Stimulated activated CD4-positive, alpha-beta T cell treated with anti-CD3 and anti-CD28 coated beads, TNF-alpha, amount 100 ng/mL, for 4 hours (primary cell): ENCODE measurements at places on chromosomes 2 and 18.

DNA sequence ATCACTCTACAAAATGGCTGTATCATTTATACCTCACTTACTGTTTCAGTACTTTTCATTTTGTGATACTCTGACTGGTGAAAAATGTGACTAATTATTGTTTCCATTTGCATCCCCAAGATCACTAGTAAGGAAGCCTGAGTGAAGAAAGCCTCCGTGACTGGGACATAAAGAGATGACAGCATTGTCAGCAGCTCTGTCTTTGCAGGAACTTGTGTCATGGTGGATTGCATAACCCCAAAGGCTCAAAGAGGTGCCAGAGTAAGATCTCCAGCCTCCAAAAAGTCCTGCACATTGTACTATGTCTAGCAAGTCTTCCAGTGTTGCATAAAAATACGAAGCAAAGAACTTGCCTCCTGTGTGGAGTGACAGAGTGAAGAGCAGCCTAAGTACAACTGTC, 187.5 kb upstream of the CRIM1 start:
- DNase-seq = no peak

GRCh38 chr2:5373200-5373599, 319.0 kb upstream of the SOX11 start:
- DNase-seq = no peak

GRCh38 chr2:44549099-44549471, 187.3 kb downstream of the CAMKMT start:
- no peak for DNase-seq

DNA sequence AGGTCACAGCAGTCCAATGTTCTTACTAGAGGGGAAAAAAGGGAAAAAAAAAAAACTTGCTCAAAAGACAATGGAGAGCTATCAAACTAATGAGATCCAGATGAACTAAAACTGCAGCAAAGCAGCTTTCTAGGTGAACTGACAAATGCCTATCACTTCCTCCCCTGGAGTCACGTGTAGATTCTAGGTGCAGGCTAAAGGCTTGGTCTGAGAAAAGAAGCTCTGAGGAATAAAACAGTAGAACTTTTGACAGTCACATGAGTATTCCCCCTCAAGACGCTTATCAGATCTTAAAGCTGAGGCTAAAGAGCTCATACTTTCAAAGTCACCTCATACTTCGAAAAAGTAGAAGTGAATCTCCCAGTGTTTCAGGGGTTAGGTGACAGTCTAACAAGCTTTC, 42.3 kb downstream of the SMAD2 start:
- DNase-seq = no peak

GRCh38 chr2:224968051-224968450, 74.2 kb downstream of the DOCK10 start:
- no peak for DNase-seq

- DNase-seq = no peak
Measured at GRCh38 chr2:109407276-109408042, 206.3 kb downstream of the SEPTIN10 start.

DNA sequence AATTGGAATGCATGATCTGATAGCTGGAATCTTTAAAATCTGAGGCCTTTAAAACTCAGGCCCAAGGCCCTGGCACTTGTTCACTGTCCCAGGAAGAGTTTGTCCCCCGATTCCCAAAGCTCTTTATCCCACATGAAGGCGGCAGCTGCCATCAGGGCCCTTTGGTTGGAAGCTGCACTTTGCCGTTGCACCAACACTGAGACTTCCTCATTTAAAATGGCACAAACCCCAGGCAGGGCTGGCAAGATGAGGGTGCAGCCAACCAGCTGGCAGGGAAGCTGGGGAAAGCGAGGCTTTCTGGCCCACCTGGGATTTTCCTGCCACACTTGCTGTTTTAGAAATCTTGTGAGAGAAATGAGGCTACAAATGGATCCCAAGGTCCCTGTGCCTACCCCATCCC, 6.3 kb downstream of the FLACC1 start:
- no peak for DNase-seq

DNA sequence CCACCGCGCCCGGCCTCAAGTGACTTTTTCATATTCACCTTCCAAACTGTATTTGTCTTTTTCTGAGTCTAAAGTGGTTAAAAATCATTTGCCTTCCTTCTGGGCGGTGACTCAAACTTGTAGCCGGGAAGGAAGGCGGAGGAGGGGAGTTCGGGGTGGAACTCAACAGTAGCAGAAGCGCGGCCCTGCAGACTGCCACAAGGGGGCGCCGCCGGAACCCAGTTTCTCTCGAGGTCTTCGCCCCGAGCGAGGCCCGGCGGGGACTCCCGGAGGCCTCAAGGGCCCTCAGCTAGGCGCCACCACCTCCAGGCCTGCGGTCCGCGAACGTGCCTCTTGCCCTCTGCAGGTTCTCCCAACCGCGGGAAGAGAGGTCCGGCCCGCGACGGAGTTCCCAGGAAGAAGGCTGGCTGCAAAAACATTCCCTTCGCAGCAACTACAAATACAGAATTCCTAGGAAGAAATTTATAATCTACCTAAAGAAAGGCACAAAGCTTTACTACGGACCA, 16.8 kb upstream of the ITM2C start:
- peak; percentile 84 for DNase-seq

- no peak for DNase-seq
Measured at GRCh38 chr2:54940723-54941122, 109.5 kb downstream of the RTN4 start.

GRCh38 chr2:65504814-65505697, 72.7 kb upstream of the SPRED2 start:
- DNase-seq = no peak

GRCh38 chr2:170743530-170744239, 26.5 kb upstream of the ERICH2 start:
- DNase-seq = no peak

GRCh38 chr2:151025816-151026215, 235.8 kb downstream of the RBM43 start:
- no peak for DNase-seq

- DNase-seq = no peak
Measured at GRCh38 chr2:145759228-145759915, 1239.5 kb upstream of the ZEB2 start.

DNA sequence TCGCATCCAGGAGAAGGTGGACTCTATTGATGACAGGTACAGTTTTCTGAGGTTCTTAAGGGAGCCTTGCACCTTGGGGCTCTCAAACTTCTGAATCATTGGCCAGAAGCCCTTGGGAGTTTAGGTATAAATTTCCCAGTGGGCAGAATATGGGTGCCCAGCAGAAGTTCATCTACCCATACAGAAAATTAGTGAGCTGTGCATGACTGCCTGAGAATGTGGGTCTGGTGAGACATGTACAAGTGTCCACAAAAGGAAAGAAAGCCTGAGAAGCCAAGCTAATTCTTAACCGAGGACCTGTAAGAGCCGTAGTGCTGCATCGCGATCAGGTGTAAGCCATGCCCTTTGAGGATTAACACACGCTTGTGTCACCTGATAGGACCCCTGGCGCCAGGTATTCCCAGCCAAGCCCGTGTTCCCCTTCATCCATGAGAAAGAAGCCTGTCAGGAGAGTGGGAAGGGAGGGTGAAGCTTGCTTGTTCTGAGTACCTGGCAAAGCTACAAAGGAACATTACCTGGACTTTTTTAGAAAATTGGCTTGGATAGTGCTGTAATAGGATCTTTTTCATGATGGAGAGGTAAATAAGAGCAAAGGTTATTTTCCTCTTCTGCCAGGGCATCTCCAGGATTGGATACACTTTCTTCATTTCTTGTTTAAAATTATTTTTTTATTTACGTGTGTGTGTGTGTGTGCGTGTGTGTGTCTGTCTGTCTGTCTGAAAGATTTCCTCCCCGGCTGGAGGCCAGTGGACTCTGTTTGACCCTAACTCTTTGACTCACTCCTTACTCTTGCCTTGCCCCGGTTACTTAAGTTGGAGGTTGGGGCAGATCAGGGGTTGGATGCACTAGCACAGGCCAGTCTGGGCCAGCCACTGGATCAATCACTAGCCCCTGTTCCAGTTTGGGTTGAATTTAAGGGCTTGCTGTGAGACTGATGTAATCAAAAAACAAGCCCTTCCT, 90.4 kb upstream of the EML6 start:
- DNase-seq = no peak

GRCh38 chr2:120552800-120553481, 182.7 kb upstream of the GLI2 start:
- no peak for DNase-seq

DNA sequence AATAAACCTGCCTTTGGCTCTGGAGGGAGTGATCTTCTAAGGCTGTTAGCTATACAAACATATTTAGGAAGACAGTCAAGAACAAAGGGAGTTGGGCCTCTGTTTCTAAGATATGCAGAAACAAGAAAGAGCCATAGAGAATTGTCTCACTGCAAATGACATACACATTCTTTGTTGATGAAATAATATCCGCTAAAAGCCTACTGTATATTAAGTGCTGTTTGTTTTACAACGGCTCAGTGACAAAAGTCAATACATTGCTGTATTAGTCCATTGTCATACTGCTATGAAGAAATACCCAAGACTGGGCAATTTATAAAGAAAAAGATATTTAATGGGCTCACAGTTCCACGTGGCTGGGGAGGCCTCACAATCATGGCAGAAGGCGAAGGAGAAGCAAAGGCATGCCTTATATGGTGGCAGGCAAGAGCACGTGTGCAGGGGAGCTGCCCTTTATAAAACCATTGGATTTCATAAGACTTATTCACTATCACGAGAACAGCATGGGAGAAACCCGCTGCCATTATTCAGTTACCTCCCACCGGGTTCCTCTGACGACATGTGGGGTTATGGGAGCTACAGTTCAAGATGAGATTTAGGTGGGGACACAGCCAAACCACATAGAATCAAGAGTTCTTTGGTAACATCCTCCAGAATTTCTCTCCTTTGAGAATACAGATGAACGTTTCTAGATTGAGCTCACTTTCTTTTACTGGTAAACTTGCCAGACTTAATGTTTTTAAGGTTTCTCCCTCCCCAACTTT, 157.8 kb downstream of the PIK3C3 start:
- no peak for DNase-seq

GRCh38 chr2:217293046-217293445, 433.2 kb upstream of the TNP1 start:
- DNase-seq = no peak

GRCh38 chr2:45890819-45891218, 239.3 kb downstream of the PRKCE start:
- no peak for DNase-seq

DNA sequence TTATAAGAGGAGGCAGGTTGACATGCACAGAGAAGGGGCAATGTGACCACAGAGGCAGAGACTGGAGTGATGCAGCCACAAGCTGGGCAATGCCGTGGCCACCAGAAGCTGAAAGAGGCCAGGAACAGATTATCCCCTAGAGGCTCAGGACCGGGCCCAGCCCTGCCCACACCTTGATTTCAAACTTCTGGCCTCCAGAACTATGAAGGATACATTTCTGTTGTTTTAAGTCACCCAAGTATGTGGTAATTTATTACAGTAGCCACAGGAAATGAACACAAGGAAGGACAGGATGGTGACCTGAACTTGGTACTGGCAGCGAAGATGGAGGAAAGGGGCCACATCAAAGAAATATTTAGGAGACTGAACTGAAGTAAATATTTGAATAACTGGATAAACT, 66.8 kb upstream of the RIOK3 start:
- DNase-seq = no peak

DNA sequence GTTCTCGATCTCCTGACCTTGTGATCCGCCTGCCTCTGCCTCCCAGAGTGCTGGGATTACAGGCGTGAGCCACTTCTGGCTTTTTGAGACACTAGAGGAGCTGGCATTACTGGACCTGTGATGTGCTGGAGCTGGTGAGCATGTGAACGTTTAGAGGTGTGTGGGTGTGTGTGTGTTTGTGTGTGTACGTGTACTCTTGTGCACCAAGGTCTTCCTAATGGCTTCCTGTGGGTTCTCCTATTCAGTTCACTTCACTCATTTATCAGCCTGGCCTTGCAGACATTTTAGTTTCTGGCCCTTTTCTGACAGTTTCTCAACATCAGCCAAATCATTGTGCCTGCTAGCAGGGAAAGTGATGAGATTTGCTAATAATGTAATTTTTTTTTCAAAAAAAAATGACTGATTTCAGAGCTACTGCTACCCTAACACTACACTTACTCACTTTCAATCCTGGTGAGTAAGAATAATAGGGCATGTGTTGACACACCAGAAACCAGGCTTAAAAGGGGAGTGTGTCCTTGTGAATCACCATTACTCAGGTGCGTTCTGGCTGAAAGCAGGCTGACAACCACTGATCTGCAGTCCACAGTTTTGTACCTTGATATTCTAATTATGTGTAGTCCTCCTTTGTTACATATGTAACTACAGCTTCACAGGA, 41.0 kb upstream of the ACTR3 start:
- no peak for DNase-seq

DNA sequence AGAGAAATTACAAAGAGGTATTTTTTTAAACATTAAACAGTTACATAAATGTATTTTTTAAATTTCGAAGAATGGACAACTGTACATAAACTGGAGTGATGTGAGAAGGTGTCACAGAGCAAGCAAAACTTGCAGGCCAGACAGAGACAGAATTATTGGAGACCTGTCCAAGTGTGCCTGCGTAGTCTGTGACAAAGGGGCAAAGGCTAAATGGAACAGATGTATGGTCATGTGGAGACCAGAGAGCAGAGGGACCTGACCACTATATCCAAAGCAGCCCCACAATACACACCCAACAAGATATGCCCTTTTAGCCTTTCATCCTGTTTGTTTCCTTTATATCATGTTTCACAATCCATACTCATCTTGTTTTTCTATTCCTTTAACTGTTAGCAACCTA, 225.3 kb upstream of the VWC2L start:
- DNase-seq = no peak

- no peak for DNase-seq
Measured at GRCh38 chr2:234165421-234165820, 114.9 kb downstream of the SPP2 start.

- DNase-seq = no peak
Measured at GRCh38 chr2:200578778-200579177, 7.0 kb upstream of the AOX1 start.
